ENCODE measurements at places on chromosomes 1 and 21.

GRCh38 chr1:70760154-70760553 is 287.5 kb downstream of the PTGER3 start:
- no peak for DNase-seq

DNA sequence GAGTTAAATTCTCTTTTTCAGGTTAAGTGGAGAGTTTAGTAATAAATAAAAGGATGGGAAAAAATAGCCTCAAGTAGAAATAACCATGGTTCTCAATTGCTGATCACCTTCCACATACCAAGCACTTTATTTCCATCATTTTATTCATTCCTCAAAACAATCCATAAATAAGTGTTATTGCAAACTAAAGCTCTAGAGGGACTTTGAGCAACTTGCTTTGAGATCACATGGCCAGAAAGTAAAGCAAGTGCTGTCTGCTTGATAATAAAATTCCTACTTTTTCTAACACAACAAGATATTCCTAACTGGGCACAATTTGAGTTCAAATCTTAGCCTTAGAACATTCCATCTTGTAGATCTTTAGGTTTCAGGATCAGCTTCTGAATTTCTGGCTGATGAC is 97.1 kb upstream of the C1orf87 start:
- no peak for DNase-seq

DNA sequence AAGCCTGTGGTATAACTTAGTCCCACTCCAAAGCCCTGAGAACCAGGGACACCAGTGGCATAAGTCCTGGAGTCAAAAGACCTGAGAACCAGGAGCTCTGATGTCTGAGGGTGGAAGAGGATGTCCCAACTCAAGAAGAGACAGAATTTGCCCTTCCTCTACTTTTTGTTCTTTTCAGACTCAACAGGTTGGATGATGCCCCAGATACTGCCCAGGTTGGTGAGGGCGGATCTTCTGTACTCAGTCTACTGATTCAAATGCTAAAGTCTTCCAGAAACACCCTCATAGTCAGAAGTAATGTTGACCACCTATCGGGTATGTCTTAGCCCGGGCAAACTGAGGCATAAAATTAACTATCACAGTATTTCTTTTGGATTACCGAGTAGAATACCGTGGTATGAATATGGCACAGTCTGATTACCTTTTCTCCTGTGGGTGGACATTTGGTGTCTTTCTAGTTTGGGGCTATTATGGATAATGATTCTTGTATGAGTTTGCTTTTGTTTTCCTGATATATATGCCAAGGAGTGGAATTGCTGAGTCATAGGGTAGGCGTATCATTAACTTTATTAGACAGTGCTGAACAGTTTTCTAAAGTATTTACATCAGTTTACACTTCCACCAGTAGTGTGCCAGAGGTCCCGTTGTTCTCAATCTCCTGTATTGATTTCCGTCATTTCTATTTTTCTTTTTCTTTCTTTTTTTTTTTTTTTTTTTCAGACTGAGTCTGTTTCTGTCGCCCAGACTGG is 3.2 kb upstream of the CHAF1B start:
- no peak for DNase-seq

- DNase-seq, result no peak
Measured at GRCh38 chr1:33047839-33048305, 11.2 kb upstream of the AK2 start.

DNA sequence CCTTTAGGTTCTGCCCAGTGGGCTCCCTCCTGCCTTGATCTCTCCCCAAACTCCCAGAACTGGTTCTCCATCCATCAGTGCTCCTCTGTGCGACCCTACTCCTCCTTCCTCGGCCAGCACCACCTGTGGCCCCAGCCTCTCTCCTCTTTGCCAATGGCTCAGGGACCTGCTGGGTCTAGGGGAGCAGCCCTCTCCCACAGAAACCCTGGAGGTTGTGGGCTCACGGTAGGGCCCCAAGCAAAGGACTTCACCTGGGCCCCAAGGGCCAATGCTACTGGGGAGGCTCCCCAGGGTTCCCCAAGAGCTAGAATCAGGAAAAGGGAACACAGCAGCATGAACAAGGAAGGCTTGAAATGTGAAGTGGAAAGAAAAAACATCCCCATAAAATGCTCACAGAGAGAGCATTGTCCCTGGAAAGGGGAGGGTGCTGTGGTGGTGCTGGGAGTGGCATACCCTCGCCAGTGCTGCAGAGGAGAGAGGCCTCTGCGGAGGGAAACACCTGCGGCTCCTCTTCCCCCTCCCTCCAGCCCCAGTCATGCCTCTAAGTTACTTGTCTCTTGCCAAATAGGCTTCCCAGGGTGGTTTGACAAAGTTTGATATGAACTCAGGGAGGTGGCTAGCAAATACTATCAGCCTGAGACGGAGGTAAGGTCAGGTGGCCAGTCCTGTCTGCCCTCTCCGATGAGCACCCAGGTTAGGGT is 2.5 kb downstream of the TMEM63A start:
- no peak for DNase-seq

GRCh38 chr1:38941093-38941492 is 537 bp downstream of the RHBDL2 start:
- no peak for DNase-seq

DNA sequence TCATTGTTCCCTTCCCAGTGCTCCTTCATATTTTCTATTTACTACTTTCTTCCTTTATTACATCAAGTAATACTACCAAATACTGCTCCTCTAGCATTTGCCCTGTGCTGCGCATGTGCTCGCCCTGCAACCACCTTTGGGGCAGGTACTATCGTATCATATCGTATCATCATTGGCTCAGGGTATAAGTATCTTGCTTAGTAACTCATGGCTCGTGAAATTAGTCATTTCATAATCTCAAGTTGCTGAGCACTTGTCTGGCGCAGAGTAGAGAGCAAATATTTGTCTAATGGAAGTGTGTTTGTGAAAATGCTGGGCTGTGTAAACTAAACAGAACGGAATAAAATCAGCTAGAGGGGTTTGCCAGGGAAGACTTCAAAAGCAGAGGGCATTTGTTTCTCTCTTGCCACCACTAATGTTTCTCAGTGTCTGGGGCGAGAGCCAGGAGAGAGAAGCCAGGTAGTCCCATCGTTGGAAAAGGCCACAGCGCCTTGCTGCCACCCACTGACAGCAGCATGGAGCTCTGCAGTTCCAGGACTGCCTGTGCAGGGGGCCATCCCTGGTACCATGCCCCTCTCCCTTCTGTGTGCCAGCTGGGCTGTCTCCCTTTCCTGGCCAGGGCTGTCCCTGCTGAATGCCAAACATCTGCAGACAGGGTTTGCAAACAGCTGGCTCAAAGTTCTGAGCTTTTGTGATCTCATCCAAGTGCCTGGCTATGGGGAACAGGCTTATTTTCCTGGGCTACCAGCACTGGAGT is 20.0 kb upstream of the CPT2 start:
- DNase-seq, result no peak

- no peak for DNase-seq
Measured at GRCh38 chr1:45437323-45437722, 53.6 kb downstream of the TESK2 start.

DNA sequence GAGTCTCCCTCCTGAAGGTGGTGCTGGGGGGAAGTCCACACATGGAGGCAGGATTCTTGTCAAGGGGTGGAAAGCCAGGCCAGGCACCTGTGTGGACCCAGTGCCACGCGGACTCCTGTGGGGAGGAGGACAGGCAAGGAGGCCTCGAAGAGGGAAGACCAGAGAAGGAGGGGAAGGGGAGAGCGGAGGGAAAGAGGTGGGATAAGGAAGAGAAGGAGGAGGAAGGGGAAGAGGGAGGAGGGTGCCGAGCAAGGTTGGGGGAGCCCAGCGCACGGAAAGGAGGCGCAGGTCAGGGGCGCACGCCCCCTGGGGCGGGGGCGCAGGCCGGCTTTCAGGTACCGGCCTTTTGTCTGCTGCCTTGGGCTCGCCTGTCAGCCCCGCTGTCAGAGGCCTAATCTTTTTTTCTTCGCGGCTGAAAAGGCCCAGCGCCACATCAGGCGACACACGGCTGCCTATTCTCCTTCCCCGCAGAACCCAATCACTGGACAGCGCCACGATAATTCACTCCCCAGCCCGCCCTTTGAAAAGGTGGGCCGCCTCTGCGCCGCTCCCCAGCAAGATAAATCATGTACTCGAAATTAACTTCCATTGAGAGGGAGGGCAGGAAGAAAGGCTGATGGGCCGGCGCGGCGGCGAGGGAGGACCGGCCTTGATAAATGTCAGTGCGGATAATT is 42.5 kb downstream of the PRDM16 start:
- DNase-seq, result no peak

- DNase-seq, result no peak
Measured at GRCh38 chr1:198776602-198777029, 137.8 kb downstream of the PTPRC start.

GRCh38 chr1:87638636-87639035 is 310.0 kb downstream of the LMO4 start:
- DNase-seq, result no peak

DNA sequence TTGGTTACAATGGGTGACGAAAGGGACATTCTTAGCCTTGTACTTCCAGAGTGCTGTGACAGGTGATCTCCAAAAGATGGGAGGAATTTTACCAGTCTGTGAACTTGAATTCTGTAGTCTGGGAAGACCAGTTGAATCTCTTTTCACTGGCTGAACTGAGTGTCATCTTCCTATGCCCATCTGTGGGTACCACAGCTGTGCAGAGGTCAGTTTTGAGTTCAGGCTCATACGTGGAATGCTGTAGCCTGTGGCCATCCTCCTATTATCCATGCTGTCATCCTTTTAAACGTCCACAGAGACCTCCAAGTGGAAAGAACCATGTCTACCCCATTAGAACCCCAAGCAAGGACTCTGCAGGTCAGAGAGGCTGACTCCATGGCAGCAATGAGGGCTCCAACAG is 32.1 kb downstream of the TMEM51 start:
- DNase-seq, result no peak

DNA sequence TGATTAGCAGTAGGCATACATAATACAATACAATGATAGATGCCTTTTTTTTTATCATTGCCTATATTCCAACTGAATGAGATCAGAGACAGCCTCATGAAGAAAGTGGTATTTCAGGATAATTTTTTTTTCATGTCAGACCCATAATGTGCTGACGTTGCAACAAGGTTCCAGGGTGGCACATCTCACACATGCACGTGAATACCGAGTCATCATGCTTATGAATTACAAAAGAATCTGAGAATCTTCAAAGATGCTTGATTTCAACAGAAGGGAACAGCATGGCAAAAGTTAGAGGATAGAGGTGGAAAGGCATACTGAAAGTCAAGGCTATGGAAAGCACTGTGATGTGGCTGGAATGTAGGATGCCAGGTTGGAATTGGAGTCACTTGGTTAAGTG is 5.0 kb upstream of the RNF11 start:
- DNase-seq, result no peak

- no peak for DNase-seq
Measured at GRCh38 chr1:84853741-84854721, 39.0 kb downstream of the LPAR3 start.

DNA sequence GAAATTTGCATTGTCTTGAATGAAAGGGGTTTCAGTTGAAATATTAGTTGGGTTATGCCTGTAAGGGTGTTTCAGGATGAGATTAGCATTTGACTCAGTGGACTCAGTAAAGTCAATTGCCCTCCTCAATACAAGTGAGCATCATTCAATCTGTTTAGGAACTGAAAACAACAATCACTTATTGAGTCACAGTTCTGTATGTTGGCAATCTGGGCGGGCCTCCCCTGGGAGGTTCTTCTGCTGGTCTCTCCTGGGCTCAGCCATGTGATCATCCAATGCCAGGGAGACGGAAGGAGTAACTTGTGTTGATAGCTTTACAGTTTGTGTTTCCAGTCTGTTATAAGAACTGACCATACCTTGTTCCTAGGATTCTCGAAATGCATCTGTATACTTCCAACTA is 262.9 kb upstream of the RUNX1 start:
- DNase-seq, result no peak

DNA sequence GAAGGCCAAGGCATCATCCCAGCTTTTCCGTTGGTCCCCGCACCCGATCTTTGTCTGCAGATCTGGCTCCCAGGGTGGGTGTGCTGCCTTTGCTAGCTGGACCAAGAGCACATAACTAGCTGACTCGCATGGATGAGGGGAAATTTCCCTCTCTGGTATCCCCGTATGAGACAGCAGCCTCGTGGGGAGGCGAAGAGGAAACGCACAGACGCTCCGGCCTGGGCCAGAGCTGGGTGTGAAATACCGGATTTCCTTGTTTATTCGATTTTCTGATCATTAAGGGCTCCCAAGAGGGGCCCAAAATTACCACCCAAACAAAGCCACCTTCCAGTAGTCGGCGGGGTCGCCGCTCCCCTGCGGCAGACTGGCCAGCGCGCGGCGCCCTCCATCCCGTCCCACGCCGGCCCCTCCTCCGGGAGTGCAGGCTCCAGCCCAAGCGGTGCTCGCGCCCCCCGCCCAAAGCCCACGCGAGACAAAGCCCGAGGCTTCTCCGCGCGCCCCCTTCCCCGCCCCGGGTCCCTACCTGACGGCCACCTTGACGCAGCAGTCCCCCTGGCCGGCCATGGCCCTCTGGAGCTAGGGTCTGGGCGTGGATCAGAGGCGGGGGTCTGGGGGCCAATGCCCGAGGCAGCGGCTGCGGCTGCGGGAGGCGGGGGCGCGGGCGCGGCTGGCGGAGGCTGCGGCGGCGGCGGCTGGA is 546 bp downstream of the KIF21B start:
- no peak for DNase-seq

DNA sequence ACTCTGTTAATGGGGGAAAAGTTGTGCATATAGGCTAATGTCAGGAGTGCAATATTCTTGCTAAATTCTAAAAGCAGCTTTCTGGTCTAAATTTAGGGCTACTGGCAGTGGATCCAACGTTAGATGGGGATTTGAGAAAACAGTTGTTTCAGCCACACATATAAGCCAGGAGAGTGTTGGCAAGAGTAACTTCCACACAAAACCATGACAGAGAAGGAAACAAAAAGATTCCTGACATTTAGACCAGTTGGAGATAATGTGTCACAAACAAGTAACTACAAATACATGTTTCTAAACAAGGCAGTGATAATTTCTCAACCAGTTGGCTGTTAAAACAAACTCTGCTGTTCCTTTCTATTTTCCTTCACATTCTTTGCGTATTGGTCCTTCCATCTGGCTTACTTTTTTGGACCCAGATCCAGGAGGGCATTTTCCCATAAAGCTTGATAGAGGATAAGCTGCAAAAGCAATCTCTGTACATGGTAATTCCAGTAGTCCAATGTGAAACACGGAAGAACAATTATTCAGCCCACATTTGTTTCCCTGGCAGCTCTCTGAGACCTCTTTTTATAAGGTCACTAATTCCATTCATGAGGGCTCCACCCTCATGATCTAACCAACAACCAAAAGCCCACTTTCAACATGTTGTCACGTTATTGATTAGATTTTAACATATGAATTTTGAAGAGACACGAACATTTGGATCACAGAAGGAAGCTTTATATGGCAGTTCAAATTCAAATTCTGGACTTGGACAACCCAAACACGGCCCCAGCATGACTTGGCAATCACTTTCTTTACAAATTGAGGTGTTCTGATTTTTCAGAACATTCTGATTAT is 1888.6 kb downstream of the MRPL39 start:
- DNase-seq, result no peak

- no peak for DNase-seq
Measured at GRCh38 chr1:221118938-221119320, 239.7 kb downstream of the HLX start.

- DNase-seq, result no peak
Measured at GRCh38 chr1:87150143-87150542, 178.5 kb upstream of the LMO4 start.
